ENCODE measurements at places on chromosomes 4 and X.

- DNase-seq, result no peak
Observed at GRCh38 chr4:152785639-152786615, 6.2 kb downstream of the ARFIP1 start.

GRCh38 chr4:85092536-85092935 is 126.0 kb upstream of the WDFY3 start:
- DNase-seq, result peak; percentile 54

- DNase-seq, result peak; percentile 54
Observed at GRCh38 chr4:69321153-69321729, 41.0 kb downstream of the UGT2B28 start.

DNA sequence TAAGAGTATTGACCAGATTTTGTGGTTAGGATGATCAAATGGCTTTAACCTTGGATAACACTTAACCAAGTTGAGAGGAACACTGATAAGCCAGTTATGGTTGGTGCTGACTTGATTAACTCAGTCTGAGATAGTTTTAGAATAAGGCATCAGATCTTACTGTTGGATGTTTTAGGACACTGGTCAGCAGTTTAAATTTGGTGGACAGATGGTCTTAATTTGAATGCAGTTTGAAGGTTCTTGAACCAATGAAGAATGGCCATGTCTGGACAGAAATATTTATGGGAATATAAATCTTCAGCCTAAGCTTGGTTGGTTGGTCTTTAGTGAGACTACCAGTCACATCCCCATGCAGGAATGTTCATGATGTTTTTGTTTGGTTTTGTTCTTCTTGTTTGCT is 2.6 kb upstream of the GIMD1 start:
- DNase-seq, result no peak

- DNase-seq, result no peak
Observed at GRCh38 chrX:125765347-125765746, 400.7 kb downstream of the DCAF12L2 start.

GRCh38 chr4:140152013-140152703 is 1.8 kb downstream of the MAML3 start:
- DNase-seq, result peak; percentile 97

GRCh38 chr4:150943818-150944217 is 71.3 kb downstream of the LRBA start:
- no peak for DNase-seq
